ENCODE measurements at places on chromosomes 13 and 19.

GRCh38 chr13:73861136-73861535, 273.1 kb downstream of the KLF12 start:
- DNase-seq, result no peak

DNA sequence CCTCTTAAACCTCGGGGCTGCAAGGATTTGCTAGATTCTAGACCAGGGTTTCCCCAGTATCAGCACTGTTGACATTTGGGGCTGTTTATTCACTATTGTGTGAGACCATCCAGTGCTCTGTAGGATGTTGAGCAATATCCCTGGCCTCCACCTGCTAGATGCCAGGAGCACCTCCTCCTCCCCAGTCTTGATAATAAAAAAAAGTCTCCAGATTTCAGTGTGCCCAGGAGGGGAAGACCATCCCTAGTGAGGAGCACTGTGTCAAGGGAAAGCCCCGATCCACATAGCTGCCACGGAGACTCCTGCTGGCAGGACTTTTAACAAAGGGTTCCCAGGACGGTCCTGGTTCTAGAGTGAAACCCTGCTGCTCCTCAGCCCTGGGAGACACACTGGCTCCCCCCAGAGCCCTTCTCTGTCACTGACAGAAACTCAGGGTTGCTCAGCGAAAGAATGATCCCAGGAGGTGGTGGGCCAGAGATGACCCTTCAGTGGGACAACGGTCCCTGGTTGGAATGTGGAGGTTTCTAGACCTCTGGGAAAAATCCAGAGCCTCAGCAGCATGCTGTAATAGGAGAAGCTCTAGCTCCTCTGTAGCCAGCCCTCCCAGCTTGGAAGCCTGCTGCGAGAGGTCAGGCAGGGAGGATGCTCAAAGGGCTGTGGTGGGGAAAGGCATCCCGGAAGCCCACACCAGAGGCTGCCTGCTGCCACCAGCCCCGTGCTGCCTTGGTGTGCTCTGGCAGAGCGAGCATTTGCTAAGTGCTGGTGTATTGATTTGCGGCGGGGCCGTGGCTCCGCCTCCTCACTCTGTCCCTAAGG, 20.3 kb downstream of the LYL1 start:
- no peak for DNase-seq

- no peak for DNase-seq
Observed at GRCh38 chr13:28392896-28393505, 101.9 kb downstream of the FLT1 start.

GRCh38 chr13:30126903-30127428, 180.4 kb downstream of the KATNAL1 start:
- DNase-seq, result no peak

DNA sequence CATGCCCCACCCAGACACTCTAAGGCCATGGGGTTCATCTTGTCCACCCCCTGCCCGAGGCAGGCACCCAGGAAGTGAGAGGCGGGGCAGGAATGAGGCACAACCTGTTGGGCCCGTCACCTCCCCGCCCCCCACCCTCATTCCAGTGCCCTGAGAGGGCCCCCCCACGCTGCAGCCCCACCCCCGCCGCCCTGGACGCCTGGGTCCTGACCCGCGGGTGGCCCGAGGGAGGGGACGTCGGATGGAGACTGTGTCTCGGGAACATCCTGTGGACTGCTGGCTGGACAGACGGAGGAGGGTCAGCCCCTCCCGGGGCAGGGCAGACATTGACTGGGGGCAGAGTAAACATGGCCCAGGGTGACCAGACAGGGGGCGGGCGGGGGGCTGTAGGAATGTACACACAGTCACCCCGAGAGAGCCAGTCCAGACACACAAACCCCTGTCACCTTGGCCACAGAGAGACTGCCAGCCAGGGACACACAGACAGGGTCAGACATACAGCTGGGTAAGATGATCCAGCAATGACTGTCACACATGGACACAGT, 7.4 kb upstream of the JUNB start:
- DNase-seq, result no peak

DNA sequence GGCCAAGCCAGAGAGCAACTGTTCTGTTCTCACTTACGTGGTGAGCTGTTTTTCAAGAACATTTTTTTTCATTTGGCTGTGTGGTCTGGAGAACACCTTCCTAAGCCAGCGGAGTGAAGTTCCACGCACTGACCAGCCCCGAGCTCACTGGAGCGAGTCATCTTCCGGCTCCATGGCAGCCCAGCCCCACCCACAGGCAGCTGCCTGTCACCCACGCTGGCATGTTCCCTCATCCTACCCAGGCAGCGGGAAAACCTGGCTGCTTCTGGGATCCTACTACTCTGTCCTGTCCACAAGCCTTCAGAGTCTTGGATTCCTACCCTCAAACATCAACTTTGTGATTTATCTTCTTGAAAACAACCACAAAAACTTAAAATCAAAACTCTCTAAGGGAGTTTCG, 76.2 kb downstream of the GGACT start:
- DNase-seq, result no peak

DNA sequence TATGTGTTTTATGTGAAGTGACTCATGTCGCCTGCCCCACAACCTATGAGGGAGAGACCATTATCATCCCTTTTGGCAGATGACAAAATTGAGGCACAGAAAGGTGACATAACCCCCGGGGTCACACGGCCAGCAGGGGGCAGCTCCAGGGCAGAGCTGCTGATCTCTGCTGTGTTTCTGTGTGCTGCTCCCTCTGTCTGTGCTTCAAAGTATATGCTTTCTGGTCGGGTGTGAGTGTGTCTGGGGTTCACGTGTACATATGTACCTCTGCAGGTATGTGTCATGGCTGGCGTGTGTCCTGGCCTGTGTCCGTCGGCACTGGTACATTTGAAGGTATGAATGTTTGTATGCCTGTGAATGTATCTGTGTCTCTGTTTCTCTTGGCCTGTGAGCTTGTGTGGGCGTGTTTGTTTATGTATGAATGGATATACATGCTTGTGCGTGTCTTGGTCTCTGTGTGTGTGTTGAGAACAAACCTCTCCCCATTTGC, 7.1 kb downstream of the LIPE start:
- no peak for DNase-seq

DNA sequence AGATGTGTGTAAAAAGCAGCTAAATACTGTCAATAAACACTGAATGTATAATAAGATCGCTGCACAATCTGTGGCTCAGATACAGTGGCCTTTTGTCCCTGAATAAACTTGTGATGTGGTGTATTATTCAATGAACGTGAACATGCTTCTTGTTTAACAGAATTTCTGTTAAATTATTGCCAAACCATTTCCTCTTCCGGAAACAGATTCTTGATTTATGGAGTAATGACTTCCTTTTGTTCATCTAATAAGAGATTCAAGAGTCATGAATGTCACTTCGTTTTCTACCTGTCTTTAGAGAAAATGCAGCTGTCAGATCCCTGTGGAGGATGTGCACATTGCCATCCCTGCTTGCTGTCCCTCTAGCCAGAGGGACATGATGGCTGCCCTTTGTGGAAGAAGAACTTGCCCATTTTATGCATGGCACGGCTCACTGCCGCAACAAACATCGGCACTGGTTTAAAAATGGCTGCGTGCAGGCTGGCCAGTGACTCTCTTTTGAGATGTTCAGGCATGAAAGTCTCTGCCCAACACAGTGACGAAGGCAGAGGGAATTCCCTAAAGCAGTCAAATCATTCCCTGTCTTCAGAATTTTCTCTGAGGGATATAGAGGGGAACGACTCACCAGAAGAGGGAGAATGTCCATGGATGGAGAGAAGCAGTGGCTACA, 3.1 kb upstream of the TNFSF13B start:
- DNase-seq, result no peak

- no peak for DNase-seq
Observed at GRCh38 chr13:77001963-77002587, 10.2 kb downstream of the CLN5 start.

All from anterior cingulate cortex (tissue), 58 donors.